ENCODE measurements at places on chromosomes 1 and 21.
A peak's percentile ranks its signal among the peaks of the same experiment; 100 is the strongest.

- no peak for DNase-seq
Observed at GRCh38 chr1:79304131-79304530, 297.6 kb upstream of the ADGRL4 start.

GRCh38 chr1:165877940-165878556 lies 50.6 kb downstream of the UCK2 start:
- DNase-seq = no peak

GRCh38 chr1:182335771-182336566 lies 55.6 kb downstream of the GLUL start:
- DNase-seq = no peak

- no peak for DNase-seq
Observed at GRCh38 chr1:208527156-208527555, 283.0 kb upstream of the PLXNA2 start.

DNA sequence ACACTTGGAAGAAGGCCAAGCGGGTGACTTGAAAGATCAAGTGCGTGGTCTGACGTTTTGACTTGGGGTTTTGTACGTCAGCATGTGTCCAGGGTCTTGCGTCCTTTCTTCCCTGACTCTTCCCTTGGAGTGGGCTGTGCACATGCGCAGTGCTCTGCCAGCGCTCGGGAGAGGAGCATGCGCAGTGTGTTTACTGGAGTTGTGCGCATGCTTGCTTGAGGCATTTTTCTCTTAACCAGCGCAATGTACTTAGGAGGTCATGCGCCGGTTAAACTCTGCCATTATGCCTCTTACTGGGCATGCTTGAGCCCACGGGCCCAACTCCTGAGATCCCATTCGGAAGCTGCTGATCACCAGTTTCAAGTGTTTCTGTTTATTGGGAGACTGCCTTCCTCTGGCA lies 242.5 kb upstream of the AJAP1 start:
- no peak for DNase-seq

GRCh38 chr1:216476341-216476740 lies 53.1 kb upstream of the USH2A start:
- DNase-seq = no peak

DNA sequence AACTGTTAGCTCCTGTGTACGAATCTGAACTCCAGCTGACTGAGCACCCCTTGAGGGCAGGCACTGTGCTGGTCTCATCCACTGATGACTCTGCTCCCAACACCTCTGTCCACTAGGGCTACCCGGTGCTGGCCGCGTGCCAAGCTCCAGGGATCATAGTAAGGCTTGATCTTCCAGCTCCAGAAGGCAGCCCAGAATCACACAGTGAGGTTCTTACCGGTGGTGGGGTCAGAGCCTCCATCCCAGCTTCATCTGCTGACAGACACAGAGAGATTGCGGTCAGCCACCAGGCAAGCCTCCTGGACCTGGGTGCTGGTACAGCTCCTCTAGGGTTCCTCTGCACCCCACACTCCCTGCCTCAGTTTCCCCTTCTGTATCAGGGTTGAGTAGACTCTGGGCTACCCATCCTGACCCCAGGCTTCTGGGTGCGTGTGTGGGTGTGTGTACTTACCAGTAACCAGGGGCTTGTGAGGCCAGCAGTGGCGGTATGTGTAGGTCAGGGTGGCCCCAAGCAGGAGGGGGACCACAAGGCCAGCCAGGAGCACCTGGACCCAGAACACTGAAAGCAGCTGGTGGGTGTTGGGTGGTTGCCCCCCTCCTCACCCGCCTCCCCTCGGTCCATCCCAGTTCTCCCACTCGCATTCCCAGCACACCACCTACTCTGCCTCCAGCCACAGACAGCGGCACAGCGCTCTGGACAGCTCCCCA lies 3.4 kb downstream of the TNFRSF25 start:
- DNase-seq = no peak

DNA sequence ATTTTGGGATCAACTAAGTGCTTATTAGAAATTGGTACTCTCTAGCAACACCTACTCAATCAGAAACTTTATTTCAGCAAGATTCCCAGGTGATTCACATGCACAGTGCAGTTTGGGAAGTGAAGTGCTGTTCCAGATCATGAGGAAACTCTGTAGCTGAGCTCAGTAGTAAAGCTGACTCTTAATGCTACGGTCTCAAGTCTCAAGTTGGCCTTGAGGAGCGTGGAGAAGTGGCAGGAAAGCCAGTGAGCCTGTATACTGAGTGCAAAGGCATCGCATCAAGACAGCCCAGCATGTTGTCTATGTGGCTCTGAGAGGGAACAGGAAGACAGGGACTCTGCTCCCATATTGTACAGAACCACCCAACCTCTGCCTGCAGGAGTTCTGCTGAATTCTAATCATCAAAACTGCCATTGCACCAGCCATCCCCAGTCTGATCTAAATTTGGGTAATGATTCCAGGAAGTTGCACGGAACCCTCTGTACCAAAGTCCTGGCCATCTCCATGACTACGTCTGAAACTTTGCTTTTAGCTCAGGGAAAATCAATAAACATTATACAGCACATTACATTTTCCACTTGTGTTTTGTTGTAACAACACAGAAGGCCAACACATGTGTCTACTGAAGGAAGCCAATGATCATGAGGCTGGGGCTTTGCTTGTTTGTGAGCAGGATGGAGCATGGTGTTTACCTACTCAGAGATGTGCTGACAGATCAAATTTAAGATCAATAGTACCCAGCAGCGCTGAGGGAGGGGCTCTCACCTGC lies 105.1 kb upstream of the TLR5 start:
- no peak for DNase-seq

DNA sequence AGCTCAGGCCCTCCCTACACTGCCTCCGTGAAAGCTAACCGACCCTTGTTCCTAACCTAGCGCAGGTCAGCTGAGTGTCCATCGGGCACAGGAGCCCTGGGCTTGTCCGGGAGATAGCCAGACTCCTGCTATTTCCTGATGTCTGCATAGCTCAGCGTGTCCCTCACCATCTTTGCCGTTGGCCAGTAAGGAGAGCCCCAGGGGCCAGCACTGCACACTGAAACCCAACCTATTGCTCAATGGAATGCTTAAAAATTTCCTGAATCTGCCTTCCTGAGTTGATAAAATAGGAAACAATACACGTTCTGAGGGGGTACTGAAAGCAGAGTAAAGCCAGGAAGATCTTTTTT lies 2.2 kb downstream of the RUNX1 start:
- DNase-seq = no peak

- no peak for DNase-seq
Observed at GRCh38 chr1:247475793-247476192, 17.9 kb upstream of the OR2B11 start.

GRCh38 chr1:184031409-184032107 lies 6.0 kb downstream of the COLGALT2 start:
- no peak for DNase-seq

GRCh38 chr1:12275370-12275769 lies 45.5 kb downstream of the VPS13D start:
- DNase-seq = no peak

DNA sequence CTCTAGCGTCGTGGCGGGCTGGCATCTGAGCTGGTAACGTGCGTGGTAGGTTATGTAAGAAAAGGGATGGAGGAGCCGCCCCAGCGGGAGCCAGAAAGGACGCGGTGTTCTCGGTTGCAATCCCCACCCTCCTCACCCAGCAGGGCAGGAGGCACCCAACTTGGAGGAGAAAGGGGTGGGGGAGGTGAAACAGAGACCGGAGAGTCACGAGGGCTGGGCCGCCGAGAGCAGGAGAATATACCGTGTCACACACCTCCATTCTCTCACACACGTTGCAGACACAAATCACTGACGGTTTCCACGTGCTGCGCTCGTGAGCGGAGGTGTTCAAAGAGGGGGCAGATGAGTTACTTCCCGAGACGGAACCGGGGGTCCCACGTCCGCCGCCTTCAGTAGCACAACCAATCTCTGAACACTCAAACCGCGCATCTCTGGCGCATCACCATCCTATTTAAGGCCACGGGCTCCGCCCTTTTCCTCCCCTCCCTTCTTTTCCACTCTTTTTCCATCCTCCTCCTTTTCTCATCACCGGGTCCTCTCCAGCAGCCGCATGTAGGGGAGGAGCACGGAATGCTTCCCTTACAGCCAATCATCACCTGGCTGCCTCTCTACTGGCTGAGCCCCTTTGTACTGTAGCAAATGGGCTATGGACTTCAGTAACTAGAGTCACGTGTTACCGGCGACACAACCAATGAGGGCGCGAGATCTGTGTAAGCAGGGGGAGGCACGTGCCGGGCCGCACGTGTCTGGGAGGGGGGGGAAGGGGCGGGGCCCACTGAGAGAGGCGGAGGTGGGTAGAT lies at the start of gene CIART:
Gene CIART (plus strand): TSS at position 797 of the 800 bp plus-strand sequence. CDS start 714 bp downstream, outside the sequence.
- DNase-seq = peak; percentile 50

DNA sequence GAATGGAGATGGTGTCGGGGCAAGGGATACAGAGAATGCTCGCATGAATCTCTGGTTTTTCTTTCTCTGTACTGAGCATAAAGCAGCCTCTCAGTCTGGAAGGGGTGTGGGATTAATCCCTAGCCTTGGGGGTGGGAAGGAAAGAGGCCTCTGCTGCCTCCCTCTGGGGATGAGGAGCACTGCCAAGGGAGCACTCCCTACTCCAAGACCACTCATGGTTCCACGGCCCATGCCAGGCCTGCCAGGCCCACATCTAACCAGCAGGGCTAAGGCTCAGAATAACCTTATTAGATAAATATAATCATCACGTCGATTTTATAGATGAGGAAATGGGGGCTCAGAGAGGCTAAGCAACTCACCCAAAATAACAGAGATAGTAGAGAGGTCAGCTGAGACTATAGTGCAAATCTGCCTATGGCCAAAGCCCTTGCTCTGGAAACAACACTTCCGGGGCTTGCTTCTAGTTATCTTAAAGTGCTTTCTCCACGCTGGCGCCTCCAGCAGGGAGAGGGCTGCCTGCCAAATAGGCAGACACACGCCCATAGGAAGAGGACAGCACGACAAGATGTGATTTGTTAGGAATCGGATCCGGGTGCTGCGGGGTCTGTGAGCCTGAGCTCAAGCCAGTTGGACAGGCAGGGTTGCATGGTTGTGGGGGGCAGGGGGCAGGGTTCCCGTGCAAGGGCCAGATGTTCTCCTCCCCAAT lies 522 bp downstream of the TEX35 start:
- DNase-seq = no peak

- DNase-seq = no peak
Observed at GRCh38 chr1:97364086-97364485, 556.7 kb downstream of the DPYD start.

- DNase-seq = no peak
Observed at GRCh38 chr1:111878649-111879048, 110.8 kb downstream of the KCND3 start.

DNA sequence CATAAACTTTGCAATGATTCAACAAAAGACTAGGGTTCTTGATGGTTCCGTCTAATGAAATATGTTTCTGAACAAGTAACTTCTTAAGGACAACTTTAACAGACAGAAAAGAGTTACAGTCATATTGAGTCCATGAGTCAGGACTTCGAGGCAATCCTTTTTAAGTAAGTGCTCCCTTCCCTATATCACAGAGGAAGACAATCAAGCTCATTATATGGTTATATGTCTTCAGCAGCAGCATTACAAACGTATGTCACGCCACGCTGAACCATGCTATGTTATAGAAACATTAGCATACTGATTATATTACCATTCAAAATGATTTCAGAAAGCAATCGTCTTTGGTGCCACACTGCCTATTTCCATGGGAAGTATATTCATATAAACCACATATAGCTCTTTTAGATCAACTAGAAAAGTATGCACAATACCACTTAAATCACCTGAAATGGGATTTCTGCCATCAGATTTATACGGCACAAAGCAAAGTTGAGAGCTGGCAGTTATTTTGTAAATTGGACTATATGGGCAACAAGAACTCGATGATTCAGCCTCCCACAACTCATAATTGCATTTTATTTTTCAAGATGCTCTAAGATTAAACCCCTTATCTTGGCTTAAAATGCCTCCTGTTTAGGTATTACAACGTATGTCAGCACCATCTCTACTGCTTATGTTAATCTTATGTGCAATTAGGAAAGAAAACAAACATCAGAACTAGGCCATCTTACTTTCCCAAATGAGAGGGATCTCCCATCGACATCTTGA lies 111.3 kb upstream of the SAMSN1 start:
- no peak for DNase-seq

- DNase-seq = no peak
Observed at GRCh38 chr1:39732730-39733129, 6.0 kb upstream of the PPIE start.

DNA sequence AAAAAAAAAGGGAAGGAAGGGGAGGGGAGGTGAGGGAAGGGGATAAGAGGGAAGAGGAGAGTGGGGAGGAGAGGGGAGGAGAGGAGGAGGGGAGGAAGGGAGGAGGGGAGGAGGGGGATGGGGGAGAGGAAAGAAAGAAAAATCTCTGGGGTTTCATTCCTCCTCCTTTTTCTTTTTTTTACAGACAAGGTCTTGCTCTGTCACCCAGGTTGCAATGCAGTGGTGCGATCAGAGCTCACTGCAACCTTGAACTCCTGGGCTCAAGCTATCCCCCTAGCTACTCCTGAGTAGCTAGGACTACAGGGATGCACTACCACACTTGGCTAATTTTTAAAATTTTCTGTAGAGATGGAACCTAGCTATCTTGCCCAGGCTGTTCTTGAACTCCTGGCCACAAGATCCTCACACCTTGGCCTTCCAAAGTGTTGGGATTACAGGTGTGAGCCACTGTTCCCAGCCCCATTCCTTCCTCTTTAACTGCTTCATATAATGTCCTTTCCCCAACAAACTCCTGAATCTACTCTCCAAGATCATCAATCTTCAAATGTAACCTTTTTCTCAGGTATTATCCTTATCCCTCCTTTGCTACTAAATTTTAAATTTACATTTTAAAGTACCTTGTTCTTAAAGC lies 23.2 kb downstream of the GON4L start:
- DNase-seq = no peak

DNA sequence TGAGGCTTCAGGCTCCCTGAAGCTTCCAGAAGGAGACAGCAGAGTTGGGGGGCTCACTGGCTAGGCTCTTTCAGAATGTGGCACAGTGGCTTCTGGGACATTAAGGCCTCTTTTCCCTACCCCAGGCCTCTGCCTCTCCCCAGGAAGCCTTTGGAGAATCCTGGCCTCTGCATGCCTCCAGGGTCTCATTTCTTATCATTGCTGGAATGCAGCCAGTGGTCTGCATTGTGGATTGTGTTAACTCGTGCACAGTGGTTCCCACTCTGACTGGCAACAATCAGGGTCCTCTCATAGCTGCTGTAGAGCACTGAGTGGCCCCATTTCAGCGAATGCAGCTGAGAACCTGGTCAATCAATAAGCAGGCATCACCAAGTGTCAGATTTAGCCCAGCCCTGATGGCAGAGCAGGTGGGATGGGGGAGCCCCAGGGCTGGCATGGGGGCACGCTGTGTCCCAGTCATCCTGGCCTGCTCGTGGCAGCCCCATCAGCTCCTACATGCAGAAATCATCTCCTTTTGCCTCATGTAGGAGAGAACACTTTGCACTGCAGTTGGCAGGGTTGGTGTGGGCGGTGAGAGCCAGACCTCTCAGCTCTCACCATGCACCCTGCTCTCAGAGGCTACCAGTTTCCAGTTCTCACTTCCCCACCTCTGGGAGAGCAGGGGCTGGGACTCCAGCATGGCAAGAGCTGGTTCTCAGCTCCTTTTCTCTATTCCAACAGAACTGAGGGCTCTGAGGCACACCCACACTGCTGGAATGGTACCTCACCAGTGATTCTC lies 13.4 kb downstream of the ADORA1 start:
- DNase-seq = no peak

- no peak for DNase-seq
Observed at GRCh38 chr1:220019071-220019470, 27.2 kb downstream of the EPRS1 start.

GRCh38 chr1:26582053-26582835 lies 52.7 kb downstream of the RPS6KA1 start:
- no peak for DNase-seq
